ENCODE measurements at places on chromosomes 1 and 21. TPM values are rescaled to one million over a fixed set of nuclear protein-coding genes. Genes with fewer than 3 reads are reported as not detected.

- no peak for DNase-seq
Measured at GRCh38 chr1:68974447-68974846, 477.6 kb upstream of the DEPDC1 start.

Gene C1orf210
- 34.3 TPM for total RNA-seq

Gene APOBEC4
- not detected for total RNA-seq

Gene PADI1
- total RNA-seq, result not detected

Gene TMEM52
- 1.8 TPM for total RNA-seq

DNA sequence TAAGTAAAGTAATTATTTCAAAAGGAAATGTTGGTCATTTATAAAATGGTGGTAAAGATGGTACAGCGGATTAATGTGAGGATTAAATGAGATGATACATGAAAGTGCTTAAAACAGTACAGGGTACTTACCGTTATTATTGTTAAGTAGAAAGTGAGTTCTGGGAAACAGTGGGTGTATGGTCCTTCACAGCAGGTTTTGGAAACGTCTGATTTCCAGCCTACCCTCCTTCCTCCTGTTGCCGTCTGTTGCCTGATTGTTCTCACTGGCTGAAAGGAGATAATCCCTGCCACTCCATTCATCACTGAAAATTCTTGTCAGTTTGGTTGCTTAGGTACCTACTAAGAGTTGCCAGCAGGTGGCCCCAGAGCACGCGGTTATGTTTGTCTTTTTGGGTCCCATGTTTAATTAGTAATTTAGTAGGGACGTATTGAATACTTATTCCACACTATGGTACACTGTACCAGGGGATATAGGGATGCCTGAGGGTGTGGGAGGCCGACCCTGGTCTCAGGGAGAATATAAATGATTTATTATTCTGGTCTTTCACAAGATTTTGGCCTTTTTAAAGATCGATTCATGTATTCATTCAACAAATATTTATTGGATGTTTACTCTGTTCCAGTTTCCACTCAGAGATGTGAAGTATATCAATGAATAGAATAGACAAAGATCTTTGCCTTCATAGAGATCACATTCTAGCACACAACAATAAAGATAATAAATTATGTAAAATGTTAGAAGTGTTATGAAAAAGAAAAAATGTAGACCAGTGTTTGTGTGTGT is 30.8 kb upstream of the RPTN start:
- DNase-seq, result no peak

DNA sequence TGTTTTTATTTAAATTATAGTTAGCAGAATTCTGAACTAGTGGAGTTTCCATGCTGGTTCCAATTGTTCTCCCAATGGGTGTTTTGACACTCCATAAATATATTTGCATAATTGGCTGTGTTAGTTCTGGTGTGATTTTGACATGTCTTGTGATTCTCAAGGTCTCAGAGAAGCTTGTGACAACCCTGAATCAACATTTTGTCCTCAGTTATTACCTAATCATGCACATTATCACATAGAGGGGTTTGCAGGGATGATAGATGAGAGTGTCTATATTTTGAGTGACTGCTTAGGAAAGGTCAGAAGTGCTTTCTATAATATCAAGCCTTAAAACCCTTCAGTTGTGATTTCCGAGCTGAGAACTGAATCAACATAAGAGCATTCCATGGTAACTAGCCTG is 11.5 kb upstream of the KCNK2 start:
- DNase-seq, result no peak

Gene SLC9C2
- not detected for total RNA-seq

- no peak for DNase-seq
Measured at GRCh38 chr1:187854457-187854856, 1025.7 kb downstream of the PLA2G4A start.

DNA sequence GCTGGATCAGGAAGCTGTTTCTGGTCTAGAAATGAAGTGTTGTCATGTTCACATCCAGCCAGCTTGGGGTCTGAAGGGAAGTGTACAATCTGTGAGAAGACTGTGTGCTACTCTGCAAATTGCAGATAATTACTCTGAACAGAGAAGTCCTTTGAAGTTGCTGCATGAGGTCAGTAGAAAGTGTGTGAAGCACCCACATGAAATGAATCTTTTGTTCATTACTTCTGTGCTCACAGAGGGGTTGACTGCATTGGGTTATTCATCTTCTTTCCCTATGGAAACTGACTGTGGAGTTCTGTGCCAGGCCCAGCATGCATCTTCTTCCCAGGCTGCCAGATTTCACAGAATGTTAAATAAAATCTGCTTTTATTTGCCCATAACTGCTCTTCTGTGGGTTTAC is 47.1 kb downstream of the CTH start:
- no peak for DNase-seq

DNA sequence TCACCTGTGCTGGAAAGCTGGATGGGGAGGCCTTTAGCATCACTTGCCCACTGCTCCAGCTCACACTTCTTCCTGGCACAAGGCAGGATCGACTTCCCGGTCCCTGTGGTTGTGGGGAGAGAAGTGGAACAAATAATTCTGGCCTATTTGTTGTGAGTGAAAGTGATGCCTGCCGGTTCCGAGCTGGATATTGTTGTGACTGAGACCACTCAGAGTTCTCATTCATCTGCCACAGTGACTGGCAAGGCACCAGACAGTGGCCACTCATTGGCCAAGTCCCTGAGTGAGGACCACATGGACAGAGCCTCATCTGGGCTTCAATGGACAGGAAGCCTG is 191.9 kb downstream of the PTPRU start:
- no peak for DNase-seq

- no peak for DNase-seq
Measured at GRCh38 chr1:66523562-66523961, 10.4 kb upstream of the SGIP1 start.

Gene TDRKH
- 16.5 TPM for total RNA-seq

- peak; percentile 36 for DNase-seq
Measured at GRCh38 chr1:183635099-183635605, 431 bp downstream of the ARPC5 start.

DNA sequence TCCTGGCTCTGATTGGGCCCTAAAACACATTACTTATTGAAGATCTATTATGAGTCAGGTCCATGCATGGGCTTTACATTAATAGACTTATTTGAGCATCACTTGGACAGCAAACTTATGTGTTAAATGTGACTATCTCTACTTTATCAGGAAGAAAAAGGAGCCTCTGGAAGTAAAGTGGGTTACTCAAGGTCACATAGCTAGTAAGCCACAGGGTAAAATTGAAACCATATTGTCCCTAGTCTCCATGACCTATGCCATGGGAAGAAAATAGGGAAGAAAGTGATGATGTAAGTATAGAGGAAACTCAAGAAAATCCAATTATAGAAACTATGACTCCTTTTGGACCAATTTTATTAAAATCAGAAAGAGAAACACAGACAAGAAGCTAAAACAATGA is 555.3 kb downstream of the NUF2 start:
- DNase-seq, result no peak

GRCh38 chr1:107936498-107937481 is 28.2 kb downstream of the VAV3 start:
- DNase-seq, result no peak

- DNase-seq, result no peak
Measured at GRCh38 chr1:119359730-119360129, 8.9 kb upstream of the HAO2 start.

- DNase-seq, result no peak
Measured at GRCh38 chr1:103162360-103162759, 54.0 kb upstream of the COL11A1 start.

Gene DMBX1
- not detected for total RNA-seq

GRCh38 chr21:37071561-37072273 is 1.2 kb downstream of the PIGP start:
- no peak for DNase-seq

- no peak for DNase-seq
Measured at GRCh38 chr1:60762176-60762575, 320.2 kb upstream of the NFIA start.

Gene CD53
- total RNA-seq, result not detected

DNA sequence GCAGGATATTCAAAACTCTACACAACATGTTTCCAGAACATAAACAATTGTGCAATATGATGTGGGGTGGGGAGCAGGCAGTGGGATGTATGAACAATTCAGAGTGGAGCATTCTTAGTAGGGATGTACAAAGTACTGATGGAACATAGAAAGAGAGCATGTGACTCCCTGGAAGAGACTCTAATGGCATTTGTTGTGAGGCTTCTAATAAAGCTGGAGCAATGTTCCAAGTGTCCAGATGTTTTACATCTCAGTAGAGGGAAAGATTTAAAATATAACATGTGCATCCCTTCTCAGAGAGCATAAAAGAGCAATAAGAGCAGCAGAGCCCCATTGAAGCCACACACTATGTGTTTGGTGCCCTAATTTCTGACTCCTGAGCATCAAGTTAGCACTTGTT is 116.5 kb downstream of the BRINP2 start:
- DNase-seq, result no peak

- DNase-seq, result no peak
Measured at GRCh38 chr1:200233393-200233792, 176.4 kb downstream of the ZNF281 start.

Gene LRRC42
- 63.5 TPM for total RNA-seq

DNA sequence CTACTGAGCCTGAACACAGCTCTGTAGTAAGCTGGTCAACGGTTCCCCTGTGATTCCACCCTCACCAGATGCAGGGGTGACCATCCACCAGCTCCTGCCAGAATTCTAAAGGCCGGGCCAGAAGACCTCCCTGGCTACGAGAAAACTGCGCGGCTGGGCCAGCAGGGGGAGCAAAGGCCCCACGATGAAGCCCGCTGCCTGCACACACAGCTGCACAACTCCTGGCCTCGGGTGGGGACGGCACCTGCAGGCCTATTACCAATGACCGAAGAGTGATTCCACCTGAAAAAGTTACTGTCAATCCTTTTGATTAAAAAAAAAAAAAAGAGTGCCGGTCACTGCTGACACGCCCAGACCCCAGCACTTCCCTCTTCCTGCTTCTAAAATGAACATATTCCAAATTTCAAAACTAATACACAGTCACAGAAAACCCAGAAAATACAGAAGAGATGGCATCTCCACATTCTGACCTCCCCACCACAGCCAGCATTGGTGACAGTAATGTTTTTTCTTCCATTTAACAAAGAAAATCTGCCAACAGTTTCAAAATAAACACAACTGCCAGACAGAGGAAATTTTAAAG is 49.8 kb upstream of the RIPK4 start:
- peak; percentile 58 for DNase-seq

Gene NBPF10
- total RNA-seq, result 3.4 TPM

Gene UMODL1
- not detected for total RNA-seq

Gene FASLG
- not detected for total RNA-seq

DNA sequence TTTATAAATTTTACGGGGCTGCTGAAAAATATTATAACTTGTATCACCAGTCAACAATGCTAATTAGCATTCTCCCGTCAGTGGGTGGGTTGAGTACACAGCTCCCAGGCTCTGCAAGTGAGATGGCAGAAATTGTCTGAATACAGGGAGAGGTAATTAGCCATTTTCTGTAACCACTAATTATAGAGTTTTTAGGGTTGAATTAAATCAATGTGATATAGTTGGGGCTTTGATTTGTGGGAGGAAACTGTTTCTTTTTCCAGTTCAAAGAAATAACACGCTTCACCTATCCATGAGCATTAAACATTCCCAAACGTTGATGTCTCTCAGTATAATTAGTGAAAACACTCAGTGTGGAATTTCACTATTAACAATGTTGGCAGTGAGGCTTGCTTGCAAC is 1.5 kb downstream of the VANGL1 start:
- no peak for DNase-seq

Gene ALDH4A1
- total RNA-seq, result 29.3 TPM

GRCh38 chr1:233885196-233885920 is 19.1 kb upstream of the SLC35F3 start:
- no peak for DNase-seq

DNA sequence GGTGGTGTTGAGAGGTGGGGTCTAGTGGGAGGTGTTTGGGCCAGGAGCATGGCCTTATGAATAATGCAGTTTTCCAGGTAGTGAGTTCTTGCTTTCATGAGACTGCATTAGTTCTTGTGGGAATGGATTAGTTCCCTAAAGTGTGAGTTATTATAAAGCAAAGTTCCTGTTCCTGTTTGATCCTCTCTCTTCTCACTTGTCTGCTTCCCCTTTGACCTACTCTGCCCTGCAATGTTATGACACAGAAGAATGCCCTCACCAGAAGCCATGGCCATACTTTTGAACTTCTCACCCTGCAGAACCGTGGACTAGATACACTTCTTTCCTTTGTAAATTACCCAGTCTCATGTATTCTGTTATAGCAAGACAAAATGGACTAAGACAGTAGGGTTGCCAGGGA is 53.6 kb downstream of the MAP3K7CL start:
- DNase-seq, result no peak

GRCh38 chr1:91753878-91754277 is 132.1 kb downstream of the TGFBR3 start:
- DNase-seq, result no peak

Gene SH2D1B
- total RNA-seq, result not detected

Gene MARK1
- 10.8 TPM for total RNA-seq
